Right renal pelvis (tissue), 4 donors: ENCODE measurements at places on chromosomes 11 and 22. TPM values are rescaled to one million over a fixed set of nuclear protein-coding genes. Genes with fewer than 3 reads are reported as not detected.

Gene RFPL1
- 1.2 TPM for polyA plus RNA-seq

GRCh38 chr22:41862160-41862529 lies 29.2 kb downstream of the SREBF2 start:
- DNase-seq, result no peak

DNA sequence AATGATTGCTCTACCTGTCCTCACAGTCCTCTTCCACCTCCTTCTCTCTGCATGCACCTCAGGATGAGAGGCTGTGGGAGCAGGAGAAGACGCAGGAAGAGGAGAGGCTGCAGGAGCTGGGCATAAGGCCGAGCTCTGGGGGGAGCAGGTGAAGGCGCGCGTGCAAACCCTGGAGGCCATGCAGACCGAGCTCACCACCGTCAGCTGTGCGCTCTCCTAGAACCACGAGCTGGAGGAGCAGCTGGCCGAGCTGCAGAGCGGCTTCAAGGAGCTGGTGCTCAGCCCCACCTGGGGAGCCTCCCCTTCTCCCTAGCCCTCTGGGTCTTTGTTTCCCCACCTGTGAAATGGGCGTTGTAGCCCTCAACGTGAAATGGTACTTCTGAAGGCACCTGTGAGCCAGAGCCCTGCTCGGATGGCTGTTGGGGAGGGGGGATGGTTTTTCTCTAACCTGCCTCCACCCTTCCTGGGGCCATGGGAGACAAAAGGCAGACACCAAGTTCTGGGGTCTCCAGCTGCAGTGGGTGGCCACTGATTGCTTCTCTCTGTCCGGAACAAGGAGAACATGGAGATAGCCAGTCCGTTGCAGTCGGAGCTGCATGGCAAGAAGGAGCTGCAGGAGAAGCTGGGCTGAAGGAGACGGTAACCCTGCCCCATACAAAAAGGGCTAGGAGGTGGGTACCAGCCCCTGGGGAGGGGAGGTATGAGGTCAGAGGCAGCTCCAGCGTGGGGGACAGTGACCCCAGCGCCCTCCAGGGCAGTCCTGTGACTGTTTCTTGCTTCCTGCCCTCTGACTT lies 65.2 kb upstream of the A4GALT start:
- DNase-seq, result no peak

- no peak for DNase-seq
Observed at GRCh38 chr22:50016988-50017700, 4.6 kb upstream of the IL17REL start.

GRCh38 chr11:33557201-33557600 lies 143.4 kb downstream of the C11orf91 start:
- no peak for DNase-seq

DNA sequence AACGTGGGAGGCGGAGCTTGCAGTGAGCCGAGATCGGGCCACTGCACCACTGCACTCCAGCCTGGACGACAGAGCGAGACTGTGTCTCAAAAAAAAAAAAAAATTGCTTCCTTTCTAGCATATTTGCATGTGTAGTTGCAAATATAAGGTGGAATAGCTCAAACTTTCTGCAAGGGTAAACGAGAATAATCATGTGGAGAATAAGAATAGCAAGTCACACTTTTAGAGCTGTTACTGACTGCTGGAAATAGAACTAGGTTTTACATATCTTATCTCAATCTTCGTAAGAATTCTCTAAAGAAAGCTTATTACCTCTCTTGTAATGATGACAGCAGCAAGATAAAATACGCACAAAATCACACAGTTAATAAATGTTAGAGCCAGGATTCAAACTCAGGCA lies 1.6 kb downstream of the L3MBTL2 start:
- no peak for DNase-seq

- DNase-seq, result no peak
Observed at GRCh38 chr11:26244207-26244606, 87.7 kb upstream of the ANO3 start.
